ENCODE measurements at places on chromosomes 12 and 14.

DNA sequence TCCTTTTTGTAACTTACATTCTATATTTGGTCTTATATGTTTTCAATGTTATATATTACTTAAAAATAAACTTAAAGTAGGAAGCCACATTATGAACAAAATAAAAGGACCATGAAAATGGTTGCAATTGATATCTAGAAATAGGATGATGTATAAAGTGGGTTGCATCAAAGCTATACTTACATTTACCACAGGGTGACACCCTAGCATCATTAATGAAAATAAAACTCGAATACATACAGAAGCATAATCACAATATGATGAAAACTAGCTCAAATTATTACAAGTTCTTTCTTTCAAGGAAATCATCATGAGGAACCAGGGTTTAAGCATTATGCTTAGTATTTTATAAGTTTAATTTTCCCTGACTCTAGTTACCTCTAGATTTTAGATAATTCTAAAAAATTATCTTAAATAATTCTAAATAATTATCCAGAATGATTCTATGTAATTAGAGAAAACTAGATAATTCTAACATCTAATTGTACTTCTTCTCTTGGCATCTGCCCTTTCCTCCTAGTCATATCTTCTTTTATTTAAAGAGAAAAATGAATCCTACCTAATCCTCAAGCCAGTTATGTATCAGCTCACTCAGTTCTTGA is 31.2 kb downstream of the TAS2R7 start:
- no peak for DNase-seq

DNA sequence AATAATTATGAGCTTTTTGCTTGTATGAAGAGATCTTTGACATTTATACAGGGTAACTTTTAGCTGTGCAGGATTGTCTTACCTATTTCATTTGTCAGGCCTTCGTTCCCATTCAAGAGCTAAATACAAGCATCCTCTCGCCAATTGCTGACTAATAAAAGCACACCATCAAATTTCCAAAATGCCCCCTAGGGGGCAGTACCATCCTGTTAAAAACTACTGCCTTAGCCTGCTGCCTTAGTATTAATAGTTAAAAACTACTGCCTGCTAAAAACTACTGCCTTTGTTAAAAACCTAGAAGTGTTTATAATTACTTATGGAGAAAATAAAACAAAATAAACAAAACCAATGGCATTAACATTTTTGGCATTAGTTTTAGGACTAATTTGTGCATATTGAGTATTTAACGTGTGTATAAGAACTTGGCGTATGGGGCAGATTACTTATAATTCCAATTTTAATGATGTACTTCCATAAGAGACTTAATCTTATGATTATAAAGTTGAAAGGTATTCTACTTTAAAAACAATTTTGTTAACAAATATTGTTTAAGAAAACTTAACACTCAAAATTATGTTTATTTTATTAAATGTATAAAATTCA is 3.0 kb upstream of the IFI27L2 start:
- no peak for DNase-seq

GRCh38 chr14:36518031-36518585 is 1.9 kb downstream of the NKX2-1 start:
- peak; percentile 37 for DNase-seq

DNA sequence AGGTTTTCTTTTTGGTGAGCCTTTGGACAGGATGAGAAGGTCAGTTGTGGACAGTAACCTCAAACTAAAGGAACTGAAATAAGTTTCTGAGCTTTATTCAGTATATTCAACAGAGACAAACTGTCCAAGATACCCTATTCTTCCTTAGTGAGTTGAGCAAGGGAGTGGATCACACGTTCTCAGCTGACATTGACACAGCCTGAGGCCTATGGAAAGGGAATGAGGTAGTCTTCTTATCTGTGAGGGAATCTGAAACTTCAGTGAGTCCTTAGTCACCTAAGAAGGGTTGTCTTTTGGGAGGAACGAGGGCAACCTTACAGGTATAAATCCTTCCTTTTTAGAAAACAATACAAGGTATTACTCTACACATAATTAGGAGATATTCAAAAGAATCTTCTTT is 5.0 kb upstream of the NUBPL start:
- DNase-seq, result no peak

- no peak for DNase-seq
Observed at GRCh38 chr12:103387385-103387784, 108.4 kb downstream of the C12orf42 start.

DNA sequence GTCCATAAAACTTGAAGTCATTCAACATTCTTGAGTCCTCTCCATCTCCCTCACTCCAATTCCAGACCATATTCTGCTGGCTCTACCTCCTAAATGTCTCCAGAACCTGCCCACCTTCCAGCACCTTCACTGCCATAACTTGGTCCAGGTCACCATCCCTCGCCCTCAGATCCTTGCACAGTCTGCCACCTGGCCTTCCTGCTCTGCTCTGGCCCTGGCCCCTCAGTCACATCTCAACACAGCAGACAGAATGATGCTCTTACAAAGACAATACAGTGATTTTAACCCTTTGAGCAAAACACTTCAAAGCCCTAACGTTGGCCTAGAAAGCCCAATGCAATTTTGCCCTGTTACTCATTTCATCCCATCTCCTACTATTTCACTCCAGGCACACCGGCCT is 81.8 kb upstream of the PDZRN4 start:
- no peak for DNase-seq

GRCh38 chr12:1994429-1995143 is 9.7 kb downstream of the DCP1B start:
- no peak for DNase-seq

GRCh38 chr12:96314723-96315122 is 85.5 kb downstream of the CDK17 start:
- no peak for DNase-seq

- DNase-seq, result no peak
Observed at GRCh38 chr12:121430833-121431415, 31.0 kb downstream of the RNF34 start.

GRCh38 chr14:52871606-52872005 is 79.2 kb downstream of the FERMT2 start:
- no peak for DNase-seq

DNA sequence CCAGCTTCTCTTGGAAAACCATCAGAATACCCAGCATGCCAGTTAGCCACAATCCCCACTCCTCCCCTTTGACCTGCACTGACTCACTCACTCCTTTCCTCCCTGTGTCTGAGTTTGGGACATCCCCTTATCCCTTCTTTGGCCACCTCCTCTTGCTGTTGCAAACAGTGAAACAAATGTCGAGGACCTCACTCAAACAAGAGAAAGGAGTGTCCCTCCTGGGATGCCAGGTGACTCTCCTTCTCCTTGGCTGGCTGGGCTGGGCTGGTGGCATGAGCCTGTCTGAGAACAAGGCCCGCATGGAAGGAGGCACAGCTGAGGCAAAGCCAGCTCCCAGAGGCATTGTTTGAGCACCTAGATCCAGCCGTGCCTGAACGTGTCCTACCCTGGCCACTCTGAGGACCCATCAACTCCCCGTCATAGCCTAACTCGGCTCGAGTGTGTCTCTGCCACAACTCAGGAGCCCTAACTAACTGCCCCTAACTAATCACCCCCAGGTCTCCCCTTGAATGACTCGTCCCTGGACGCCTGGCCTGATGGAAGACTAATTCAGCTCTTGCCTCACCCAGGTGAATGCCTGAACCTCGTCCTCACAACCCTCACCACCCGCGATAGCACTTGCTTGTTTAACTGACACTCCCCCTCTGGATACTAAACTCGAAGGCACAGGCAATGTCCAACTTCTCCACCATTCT is 43.0 kb downstream of the NCOR2 start:
- no peak for DNase-seq
